Hippocampal formation (tissue), 2 donors: ENCODE measurements at places on chromosomes 16 and 17.

DNA sequence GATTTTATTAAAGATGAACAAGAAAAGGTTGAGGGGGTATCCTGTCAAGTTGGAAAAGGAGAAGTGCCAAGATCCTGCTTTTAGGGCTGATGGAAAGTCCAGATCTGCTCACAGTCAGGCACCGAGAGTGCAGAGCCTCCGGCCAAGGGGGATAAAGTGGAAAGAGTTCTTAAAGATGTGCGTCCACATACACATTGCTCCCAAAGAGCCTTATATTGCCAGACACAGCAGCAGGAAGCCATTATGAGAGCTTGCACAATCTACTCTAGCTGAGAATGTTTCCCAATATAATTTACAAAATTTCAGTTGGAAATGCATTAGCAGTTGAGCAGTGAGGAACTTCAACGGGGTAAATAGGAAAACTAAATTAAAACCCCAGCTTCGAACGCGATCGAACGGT, 95.6 kb downstream of the SALL1 start:
- no peak for DNase-seq

DNA sequence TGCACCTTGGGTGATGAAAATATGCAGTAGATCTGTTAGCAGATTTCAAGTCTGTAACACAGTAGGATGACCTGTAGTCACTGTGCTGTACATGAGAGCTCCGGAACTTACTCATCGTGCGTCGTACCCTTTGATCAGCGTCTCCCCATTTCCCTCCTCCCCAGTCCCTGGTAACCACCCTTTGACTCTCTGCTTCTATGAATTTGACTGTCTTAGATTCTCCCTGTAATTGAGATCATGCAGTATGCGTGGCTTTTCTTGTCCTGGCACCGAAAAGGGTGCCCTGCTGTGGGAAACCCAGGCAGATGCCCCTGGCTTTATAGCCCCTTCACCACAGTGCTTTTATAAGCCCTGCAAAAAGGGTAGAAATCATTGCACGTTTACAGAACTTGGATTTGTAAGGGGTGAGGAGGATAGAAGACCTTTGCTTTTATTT, 20.5 kb downstream of the CLEC16A start:
- DNase-seq: no peak

DNA sequence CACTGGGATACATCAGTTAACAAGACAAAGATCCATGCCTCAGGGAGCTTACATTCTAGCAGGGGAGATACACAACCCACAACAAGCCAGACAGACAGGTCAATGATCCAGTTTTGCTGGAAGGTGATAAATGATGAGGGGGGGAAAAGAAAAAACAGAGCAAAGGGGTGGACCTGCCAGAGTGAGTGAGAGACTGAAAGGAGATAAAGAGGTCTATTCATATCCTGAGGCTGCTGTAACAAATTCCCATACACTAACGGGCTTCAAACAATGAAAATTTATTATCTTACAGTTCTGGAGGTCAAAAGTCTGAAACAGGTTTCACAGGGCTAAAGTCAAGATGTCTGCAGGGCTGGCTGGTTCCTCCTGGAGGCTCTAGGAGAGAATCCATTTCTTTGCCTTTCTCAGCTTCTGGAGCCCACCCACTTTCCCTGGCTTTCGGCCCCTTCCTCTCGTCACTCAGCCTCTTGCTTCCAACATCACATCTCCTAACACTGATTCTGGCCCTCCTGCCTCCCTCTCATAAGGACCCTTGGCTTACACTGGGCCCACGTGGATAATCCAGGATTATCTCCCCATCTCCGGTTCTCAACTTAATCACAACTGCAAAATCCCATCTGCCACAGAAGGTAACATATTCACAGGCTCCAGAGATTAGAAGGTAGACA, 81.5 kb downstream of the GAS7 start:
- DNase-seq: no peak

- no peak for DNase-seq
These were observed 234.5 kb downstream of the NTN1 start for GRCh38 chr17:9255833-9256232.

DNA sequence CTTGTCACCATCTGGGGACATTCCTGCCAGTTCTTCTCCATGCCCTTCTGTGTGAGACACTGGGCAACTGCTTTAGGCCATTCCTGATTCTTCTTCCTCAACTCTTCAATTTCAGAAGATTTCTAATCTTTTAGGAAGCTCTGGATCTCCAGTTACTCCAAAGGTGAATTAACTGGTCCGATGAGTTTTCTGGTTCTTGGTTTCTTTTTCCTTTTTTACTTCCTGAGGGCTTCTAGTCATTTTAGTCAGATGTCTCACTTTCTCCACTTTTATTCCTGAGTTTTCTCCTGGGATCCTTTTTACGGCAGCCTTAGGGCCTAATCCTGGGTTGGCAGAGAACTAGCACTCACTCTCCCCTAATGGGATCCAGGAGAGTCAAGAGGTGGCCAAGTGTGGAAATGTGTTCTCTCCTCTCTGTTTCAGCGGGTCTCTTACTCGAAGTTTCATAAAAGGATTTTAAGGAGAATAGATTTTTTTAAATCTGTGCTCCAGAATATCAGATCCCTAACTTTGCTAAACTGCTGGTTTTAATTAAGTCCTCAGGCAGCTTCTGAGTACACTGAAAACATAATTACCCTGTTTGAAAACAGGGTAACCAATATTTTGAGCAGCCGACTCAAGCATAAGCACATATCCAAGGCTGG, 107.6 kb downstream of the RMI2 start:
- no peak for DNase-seq

- no peak for DNase-seq
These were observed 5.5 kb downstream of the CCL17 start for GRCh38 chr16:57409870-57410587.

- no peak for DNase-seq
These were observed 2.2 kb upstream of the ATF7IP2 start for GRCh38 chr16:10383626-10384025.

DNA sequence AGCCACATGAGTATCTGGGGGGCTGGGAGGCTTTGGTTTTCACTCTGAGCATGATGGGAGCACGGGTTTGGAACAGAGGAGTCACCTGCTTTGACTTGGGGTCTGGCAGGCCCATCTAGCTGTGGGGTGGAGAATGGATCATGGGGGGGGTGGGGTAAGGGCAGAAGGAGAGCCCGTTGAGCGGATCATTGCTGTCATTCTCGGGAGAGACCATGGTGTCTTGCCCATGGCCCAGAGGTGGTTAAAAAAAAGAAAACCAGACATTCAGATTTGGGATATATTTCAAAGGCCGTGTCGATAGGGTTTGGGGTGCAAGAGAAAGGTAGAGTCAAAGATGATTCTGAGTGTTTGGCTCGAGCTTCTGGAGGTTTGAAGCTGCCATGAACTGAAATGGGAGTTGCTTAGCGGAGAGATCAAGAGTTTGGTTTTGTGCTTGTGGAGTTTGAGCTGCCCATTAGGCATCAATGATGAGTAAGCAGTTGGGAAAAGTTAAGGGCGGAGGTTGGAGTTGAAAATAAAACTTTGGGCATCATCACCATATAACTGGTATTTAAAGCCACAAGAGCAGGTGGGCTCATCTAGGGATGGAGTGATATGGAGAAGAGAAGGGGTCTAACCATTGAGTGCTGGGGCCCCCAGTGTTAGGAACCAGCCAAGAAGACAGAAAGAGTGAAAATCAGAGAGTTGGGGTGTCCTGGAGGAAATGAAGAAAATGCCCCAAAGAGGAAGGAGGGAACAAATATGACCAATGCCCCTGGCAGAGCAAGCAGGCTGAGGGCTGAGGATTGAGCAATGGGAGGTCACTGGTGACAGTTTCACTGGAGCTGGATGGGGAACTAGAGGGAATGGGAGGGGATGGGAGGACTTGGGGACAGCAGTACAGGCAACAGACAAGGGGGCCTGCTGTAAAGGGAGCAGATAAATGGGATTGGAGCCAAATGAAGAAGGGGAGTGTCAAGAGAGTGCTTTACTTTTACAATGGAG, 1.9 kb downstream of the NOD2 start:
- no peak for DNase-seq

GRCh38 chr16:53925526-53925925, 221.6 kb downstream of the FTO start:
- DNase-seq: no peak

- peak; percentile 82 for DNase-seq
These were observed at the start of gene ERAL1 for GRCh38 chr17:28854457-28855335. TSS of gene ERAL1 (plus strand) at chr17:28855016. CDS start at chr17:28855035, 19 bp downstream.

DNA sequence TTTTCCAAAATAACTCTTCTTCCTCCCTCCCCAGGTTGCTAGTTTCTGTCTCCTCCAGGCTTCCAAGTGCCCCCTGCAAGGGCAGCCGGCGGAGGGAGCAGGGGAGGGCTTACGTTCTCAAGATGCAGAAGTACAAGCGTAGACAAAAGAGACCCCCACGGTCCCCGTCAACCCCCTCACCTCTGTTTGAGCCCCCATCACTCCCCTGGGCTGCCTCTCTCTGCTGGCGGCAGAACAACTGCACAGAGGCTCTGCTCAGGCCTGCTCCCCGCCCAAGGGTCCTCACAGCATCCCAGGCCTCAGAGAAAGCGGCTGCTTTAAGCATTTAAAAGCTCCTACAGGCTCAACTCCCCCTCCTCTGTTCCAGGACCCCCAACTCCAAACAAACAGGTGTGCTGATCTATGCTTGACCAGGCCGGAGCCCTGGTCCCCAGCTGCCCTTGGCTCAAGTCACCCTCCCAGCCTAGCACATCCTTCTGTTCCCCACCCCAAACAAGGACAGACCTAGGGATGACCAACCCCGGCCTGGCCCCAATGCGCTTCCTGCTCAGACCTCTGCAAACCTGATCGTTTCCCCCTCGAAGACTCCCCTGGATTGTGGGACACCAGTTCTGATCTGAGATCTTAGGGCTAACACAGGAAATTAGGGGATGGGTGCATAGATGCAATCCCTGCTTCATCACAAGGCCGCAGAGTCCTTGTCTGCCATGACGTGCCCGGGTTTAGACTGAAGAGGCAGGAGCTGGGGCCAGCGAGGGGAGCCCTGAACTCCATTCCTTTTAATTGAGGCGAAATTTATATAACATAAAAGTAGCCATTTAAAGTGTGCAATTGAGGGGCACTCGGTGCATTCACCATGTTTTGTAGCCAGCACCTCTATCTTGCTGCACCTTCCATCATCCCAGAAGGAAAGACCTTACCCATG, 17.2 kb upstream of the RBFOX3 start:
- no peak for DNase-seq

DNA sequence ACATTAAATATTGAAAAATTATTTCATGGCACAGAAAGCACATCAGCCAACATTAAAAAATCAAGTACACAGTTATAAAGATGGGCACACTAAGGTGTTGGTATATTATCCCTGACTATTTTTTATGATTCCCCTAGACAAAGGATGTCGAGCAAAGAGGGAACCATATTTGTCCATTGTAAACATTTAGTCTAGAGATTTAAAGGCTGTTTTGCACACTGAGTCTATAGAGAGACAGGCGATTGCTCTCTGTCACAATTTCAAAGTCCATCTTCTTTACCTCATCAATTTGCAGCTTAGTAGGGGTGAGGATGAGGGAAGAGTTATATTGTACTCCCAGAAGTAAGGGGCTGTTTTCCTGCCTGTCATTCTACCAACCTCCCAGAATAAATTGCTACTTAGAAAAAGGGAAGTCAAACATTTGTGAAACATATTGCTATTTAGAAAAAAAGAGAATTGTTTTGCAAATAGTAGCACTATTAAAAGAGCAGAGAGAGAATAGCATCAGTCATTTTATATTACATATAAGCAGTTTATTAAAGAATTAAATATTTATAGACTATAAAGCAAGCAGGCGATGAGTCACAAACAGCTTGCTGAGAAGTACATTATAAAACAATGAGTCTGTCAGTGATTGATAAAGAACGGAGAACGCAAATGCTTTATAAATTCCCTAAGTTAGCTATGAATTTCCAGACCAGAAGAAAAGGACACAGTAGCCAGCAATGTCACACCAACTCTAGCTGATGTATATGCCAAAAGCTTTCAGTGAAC, 270.6 kb upstream of the PMFBP1 start:
- DNase-seq: no peak

DNA sequence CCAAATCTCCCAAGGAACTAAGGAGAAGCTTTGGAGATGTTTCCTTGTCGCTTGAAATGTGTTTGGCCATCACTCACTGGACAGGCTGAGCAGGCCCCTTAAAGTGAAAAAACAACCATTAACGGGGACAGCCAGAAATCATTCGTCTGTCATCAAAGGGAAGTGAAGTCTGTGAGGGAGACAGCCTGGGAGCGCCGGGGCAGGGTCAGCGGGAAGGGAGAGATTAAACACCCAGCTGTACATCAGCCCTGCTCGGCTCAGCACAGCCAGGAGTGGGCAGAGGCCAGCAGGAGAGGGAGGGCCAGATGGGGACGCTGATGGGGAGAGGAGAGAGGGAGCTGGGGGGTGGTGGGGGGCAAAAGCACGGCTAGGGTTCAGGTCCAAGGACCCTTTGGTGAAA, 105.1 kb downstream of the SDK2 start:
- no peak for DNase-seq

- no peak for DNase-seq
These were observed 773 bp downstream of the CENPX start for GRCh38 chr17:82021900-82022309.

- DNase-seq: no peak
These were observed 17.8 kb downstream of the ACTG1 start for GRCh38 chr17:81494626-81495377.

- DNase-seq: no peak
These were observed 193.3 kb downstream of the IRX3 start for GRCh38 chr16:54093281-54093680.

DNA sequence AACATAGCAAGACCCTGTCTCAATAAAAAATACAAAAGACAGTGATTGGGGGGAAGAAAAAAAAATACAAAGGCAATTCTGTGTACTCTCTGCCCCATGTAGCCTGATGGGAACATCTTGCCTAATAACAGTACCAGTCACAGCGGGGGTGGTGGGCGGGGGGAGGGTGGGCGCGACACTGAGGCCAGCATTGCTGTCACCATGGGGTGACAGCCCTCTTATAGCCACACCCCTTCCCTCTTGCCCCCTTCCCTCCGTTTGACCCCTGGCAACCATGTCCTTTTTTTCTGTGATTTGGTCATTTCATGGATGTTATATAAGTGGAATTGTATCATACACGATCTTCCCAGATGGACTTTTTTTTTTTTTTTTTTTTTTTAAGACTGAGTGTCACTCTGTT, 80.9 kb downstream of the DNAH17 start:
- peak; percentile 28 for DNase-seq

- no peak for DNase-seq
These were observed 152.2 kb upstream of the TBX2 start for GRCh38 chr17:61247439-61247838.
